ENCODE measurements at places on chromosomes 7 and 10.

DNA sequence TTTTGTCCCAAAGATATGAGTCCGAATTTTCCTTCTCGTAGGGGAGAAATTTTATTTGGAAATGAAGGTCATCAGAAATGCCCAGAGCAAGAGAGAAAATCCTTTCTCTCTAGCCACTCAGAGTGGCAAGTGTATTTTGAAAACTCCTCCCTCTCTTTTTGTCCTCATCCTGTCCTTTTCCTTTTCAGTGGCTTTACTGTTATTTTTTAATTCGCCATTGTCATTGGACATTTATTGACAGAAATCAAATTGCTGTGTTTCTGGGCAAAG is 39.6 kb downstream of the TET1 start:
- no peak for DNase-seq

DNA sequence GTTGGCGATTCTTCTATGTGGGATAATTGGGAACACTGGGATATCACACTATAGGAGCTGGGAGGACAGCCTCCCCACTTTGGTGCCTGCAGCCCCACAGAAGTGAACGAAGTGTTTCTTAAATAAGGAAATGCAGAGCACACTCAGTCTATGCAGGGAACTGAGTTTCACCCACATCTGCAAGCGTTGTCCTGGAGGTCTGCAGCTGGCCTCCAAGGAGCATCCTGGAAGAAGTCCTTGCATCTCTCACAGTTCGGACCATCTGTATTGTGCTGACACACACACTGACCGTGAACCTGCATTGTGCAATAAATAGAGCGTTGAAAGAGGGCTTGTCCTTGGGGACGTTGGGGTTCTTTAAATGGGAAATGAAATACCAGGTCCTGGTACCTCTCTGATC is 25.8 kb downstream of the LAMB4 start:
- DNase-seq: no peak

DNA sequence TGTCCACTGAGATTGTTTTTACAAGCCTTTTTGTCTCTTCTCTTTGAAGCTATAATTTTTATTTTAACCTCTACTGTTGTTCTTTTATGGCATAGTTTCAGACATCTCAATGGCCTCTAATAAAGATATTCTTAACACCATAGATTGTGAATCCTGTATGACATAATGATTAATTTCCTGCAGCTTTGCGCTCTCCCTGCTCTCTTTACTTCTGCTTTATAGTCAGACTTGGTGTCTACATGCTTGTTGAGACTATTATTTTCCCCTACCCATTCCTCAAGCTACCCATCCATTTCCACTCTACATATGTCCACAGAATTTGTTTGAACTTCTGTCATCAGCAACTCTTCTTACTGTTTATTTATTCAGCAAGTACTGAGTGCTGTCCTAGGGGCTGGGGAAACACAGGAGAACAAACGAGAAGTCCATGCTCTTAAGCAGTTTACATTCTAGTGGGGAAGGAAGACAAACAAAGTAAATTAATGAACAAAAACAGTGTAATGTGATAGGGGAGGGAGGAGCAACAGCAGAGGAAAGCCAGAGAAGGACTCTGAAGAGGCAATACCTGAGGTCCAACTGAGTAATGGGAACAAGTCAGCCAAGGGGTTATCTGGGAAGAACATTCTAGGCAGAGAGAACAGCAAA is 110.1 kb downstream of the CDK14 start:
- DNase-seq: no peak

- DNase-seq: no peak
Measured at GRCh38 chr7:7829667-7830066, 111.3 kb upstream of the RPA3 start.

All from stimulated activated CD8-positive, alpha-beta memory T cell treated with anti-CD3 and anti-CD28 coated beads, Interleukin-2, amount 100 ng/mL, for 48 hours (primary cell).